ENCODE measurements at places on chromosomes 5 and 9.

GRCh38 chr5:43036409-43036808 lies 3.7 kb downstream of the ANXA2R start:
- DNase-seq, result no peak

DNA sequence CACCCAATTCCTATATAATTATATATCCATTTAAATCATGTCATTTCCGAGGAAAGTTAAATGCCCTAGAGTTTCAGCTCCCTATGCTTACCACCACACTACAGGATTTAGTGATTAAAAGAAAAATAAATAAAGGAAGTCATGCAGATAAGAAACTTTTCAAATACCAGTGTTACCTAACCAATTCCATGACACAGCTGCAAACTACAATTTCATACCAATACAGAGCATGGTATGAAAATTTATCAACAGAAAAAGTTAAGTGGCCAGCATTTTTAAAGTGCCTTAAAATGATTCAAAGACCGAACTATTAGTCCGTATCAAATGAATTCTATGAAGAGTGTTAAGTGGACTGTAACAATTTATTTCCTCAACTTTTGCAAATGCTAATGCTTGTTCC lies 35.9 kb downstream of the CEP120 start:
- DNase-seq, result no peak

GRCh38 chr9:108620767-108621166 lies 235.0 kb downstream of the ACTL7B start:
- no peak for DNase-seq

DNA sequence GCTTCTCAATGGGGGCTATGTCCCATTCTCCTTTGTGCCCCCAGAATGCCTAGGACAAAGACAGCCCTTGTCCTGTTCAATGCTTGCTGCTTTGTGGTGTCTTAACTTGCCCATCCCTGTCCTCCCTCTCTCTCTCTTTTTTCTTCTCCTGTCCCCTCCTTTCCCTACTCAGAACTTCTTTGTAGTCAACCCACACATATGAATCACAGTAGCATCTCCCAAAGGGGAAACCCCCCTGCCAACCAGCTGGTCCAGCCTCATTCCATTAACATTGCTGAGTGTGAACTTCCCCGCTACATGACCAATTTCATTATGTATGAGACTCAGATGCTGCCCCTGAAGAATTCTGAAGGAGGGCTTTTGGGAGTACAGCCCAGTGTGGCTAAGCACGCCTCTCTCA lies 408.3 kb downstream of the ENC1 start:
- peak; percentile 60 for DNase-seq

GRCh38 chr9:27537756-27538155 lies 8.1 kb upstream of the MOB3B start:
- DNase-seq, result no peak

- peak; percentile 15 for DNase-seq
Observed at GRCh38 chr9:20984506-20984905, 46.9 kb downstream of the HACD4 start.

DNA sequence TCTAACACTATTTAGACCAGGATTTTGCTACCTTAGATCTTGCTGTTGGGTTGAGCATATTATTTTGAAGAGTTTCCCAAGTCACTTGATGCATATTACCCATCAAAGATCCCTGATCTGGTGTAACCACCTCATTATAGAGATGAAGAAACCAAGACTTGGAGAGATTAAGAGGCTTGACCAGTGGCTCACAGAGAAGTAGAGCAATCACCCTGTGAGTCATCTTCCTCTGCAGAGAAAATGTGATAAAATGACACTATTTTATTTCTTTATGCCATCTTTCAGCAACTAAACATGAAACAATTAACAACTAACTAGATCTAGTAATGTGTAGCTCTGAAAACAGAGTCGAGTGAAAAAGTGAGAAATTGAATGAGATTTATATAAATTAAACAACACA lies 76.1 kb downstream of the KIF4B start:
- no peak for DNase-seq

DNA sequence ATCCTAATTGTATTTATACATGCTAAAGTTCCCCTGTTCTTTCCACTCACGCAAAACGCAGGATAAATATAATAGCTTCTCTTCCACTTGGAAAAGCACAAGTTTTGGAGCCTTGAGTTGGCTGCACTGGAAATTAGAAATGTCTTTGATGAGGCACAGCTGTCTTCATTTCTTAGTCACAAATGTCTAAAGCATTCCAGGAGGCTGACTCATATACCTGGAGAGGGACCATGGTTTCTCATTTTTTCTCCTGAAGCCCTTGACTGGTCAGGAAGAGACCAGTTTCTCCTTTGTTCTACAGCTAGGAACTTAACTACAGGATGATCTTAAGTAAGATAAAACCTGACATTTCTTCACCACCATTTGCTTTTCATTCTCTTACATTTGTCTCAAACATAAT lies 16.2 kb downstream of the MTX3 start:
- DNase-seq, result no peak

DNA sequence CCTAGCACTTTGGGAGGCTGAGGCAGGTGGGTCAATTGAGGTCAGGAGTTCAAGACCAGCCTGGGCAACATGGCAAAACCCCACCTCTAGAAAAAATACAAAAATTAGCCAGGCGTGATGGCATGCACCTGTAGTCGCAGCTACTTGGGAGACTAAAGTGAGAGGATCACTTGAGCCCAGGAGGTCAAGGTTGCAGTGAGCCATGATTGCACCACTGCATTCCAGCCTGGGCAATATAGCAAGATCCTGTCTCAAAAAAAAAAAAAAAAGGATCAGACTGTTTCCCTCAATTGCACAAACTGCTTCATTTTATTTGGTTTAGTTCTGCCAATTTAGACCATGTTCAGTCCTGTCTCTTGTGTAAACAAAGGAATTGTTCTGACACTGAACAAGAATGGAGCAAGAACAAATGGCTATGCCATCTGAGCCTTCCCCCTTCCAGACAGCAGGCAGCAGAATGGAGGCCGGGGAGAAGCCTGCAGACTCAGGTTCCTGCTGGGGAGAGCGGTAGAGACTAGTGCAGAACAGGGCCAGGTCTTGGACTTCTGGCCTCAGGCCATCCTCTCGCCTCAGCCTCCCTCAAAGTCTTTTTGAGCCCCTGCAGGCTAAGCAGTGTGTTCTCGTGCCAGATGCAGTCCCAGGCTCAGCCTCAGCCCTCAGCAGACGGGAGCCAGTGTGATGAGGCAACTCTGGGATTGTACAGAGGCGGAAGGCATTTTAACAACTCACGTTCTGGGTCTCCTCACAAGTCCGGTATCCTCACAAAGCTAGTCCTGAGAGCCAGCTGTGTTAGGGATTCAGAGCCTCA lies 18.2 kb downstream of the HNRNPH1 start:
- DNase-seq, result no peak

GRCh38 chr5:37319037-37319782 lies 51.7 kb downstream of the NUP155 start:
- DNase-seq, result no peak
